AG08395 (cell line): ENCODE measurements at places on chromosomes 7 and 10.

DNA sequence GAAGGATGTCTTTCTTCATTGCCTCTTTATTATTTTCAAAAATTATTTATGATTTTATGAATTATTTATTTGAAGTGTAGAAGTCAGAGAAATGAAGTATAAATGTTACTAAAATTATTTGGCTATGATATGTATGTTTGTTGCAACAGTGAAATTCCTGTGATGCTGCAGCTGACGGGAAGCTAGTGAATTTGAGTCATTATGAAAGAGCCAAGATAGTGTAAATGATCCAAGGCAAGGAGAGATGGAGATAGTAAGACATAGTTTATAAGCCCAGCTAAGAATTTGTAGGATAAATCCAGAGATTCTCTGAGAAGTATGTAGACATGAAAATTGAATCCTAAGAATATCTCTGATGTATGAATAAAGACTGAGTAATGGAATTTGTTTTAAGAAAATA, 30.8 kb downstream of the CASD1 start:
- no peak for DNase-seq

DNA sequence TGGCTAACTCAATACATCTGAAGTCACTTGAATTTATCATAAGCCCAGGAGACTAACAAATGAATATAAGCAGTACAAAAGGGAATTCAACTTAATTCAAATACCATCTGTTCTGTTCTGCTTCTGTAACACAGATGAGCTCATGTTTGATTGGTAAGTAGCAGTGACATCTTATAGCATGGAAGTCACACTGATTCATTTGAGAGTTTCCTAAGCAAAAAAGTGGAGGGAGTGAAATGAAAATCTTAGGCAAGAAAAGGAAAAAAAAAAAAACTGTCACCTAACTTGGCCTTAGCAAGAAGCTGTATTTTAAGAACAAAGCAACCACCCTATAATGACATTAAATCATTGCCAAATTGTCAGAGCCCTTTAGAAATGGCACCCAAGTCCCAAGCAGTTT, 49.5 kb downstream of the SMURF1 start:
- no peak for DNase-seq

GRCh38 chr7:81120803-81121202, 202.0 kb upstream of the SEMA3C start:
- no peak for DNase-seq

GRCh38 chr7:96640054-96640453, 69.6 kb downstream of the SEM1 start:
- DNase-seq = no peak

DNA sequence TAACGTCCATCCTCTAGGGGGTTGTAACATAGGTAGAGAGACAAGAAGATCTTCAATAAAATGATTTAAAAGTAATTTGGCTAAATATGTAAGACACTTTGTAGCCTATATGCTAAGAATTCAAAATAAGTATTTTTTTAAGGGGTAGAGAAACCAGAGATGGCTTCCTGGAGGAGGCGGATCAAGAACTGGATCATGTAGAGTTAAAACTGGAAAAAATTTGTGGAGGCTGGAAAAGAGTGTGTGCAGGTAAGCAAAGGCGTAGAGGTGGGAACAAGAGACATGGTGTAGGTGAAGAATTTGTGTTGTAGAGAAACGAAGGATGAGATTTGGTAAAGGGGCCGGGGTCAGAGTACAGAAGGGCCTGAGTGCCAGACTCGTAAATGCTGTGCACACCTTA, 172.6 kb downstream of the TMEM178B start:
- DNase-seq = no peak

GRCh38 chr7:107076781-107077698, 32.5 kb downstream of the PRKAR2B start:
- DNase-seq = no peak

- no peak for DNase-seq
Measured at GRCh38 chr7:14630048-14630447, 272.5 kb downstream of the DGKB start.

DNA sequence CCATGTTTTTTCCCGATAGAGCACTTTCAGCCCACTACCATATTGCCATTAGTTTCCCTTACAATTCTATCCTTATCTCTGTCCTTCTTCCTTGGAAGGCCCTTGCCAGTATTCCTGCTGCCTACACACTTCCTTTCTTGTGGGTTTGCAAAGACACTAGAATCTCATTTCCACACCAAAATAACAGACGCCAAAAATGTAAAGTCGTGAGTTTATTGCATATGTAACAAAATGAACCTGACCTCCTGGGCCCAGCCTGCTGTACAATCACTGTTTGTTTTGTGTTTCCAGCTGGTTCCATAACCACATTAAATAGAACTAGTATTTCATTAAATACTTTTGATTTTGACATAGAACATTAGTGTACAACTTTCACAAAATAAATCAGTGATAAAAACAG, 116.7 kb downstream of the SMURF1 start:
- no peak for DNase-seq

DNA sequence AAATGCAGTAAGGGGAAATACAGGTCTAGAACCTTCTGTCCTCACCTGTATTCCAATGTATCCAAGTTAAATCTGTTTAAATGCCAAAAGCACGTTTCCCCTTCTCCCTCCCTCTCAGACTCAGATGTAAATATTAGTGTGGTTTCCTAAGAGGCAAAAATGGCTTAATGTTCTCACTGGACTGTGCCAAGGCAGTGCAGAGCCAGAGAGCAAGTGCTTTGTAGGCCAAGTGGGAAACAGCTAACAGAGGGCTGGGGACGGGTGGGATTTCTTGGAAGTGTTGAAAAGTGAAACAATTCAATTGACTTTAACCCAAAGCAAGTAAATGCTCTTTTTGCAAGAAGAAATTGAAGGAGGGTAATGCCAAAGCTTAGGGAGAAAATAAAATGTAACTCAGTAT, 103.1 kb downstream of the GSAP start:
- no peak for DNase-seq

DNA sequence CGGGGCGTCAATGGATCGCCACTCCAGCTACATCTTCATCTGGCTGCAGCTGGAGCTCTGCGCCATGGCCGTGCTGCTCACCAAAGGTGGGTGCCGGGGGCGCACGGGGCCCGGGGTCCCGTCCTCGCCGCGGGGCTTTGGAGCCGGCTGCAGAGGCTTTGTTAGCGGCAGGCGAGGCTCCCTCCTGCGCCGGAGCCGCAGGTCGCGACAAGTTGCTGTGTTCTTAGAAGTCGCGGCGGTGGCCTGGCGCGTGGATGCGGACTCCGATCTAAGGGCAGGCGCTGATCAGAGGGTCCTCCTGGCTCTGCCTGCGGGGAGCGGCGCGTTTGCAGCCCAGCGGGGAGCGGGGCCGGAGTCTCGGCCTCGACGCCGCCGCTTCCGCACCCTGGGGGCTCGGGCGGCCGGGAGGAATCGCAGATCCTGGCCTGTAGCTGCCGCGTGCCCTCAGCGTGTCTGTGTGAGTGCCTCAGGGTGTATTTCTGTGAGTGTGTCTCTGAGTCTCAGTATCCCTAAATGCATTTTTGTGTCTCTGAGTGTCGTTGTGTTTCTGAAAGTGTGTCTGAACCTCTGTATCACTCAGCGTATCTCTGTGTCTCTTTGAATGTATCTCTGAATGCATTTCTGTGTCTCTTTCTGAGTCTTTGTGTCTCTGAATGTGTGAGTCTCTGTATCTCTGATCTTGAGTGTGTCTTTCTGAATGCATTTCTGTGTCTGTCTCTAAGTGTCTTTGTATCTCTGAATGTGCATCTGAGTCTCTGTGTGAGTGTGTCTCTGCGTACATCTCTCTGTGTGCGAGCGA, 766 bp downstream of the BAMBI start:
- DNase-seq = peak; percentile 6

GRCh38 chr10:86671985-86672710, 3.8 kb downstream of the LDB3 start:
- no peak for DNase-seq

DNA sequence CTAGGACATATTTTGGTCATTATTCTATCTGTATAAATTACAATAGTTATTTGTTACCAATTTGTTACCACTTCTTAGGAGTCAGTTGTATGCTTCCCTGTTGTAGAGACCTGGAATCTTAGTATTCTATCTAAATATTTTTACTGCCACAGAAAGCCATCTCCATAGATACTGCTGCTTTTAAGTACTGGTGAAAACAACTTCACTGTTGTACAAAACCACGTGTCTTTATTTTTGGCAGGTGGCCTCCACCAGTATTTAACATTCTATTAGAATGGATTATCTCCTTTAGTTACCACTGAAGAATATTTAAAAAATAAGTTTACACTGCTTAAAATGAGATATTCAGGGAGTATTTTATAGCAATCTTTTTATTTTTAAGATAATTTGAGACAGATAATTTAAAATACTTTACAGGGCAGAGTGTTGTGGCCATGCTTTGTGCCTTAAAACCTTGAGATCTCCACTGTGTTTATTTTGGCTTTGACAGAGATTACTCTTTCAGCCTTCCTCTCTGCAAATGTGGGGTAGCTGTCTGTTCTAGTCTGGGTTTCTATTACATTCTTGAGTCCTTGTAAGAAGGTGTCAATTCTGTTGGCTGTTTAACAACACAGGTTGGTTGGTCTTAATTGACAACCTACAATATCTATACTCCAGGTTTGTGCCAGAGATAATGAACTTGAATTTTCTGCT, 185.6 kb downstream of the LRRC4 start:
- DNase-seq = no peak
